ENCODE measurements at places on chromosomes 2 and 18. TPM values are rescaled to one million over a fixed set of nuclear protein-coding genes. Genes with fewer than 3 reads are reported as not detected.

DNA sequence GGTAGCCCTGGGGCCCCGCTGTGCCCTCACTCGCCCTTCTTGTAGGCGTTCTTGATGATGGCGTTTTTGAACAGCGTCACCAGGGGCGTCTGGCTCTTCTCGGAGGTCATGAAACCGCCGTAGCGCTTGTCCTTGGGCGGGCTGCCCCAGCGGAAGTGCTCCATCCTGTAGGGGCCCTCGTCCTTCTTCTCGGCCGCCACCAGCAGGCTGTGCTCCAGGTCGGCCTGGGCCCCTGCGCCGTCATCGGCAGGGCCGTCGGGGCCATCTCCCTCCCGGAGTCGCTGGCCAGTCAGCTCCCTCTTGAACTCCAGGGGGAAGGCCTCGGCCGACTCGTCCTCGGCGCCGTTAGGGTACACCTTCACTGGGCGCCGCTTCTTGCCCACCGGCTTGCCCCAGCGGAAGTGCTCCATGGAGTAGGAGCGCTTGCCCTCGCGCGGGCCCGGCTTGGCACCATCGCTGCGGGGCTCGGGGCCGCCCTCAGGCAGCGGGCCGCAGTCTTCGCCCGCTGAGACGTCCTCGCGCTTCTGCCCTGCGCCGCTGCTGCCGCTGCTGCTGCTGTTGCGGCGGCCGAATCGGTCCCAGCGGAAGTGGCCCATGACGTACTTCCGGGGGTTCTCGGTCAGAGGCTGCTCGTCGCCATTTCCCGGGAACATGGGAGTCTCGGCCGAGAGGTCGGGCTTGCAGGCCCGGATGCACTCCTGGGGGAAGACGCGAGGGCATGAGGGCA, 7.2 kb downstream of the POMC start:
- H3K27me3 ChIP-seq: peaks cover 15% of the 10 kb centered on the region
- H3K36me3 ChIP-seq: no peaks in the 10 kb centered on the region
- peak overlapping the region; percentile 83 for H3K27ac ChIP-seq
- peak; percentile 75 for DNase-seq
- H3K4me1 ChIP-seq: peaks cover 21% of the 10 kb centered on the region

DNA sequence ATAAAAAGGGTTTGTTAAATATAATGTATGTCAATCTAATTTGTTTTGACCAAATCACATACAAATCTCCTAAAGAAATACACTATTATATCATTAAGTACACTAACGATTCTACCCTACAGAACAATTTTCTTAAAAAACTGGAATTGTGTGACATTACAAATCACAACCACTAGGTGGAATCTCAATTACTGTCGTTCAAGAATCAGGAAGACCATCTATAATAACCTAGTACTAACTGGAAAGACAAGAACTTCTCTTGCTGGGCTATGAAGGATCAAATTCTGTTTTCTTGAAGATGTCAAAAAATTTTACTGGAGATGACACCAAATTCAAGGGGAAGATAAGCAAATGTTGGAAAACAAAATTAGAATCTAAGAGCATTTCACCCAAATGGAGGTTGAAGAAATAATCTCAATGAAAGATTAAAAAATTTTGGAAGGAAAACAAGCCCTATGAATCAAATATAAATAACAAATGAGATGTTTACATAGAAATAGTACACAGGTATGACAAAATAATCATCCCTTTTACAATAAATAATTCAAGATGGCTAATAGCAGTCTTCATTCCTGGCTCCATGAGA, 110.9 kb downstream of the STK39 start:
- no peaks in the 10 kb centered on the region for H3K27me3 ChIP-seq
- H3K4me3 ChIP-seq: no peak overlapping the region
- DNase-seq: no peak
- peaks cover 39% of the 10 kb centered on the region for H3K36me3 ChIP-seq
- no peak overlapping the region for H3K27ac ChIP-seq

- no peak for DNase-seq
- H3K4me1 ChIP-seq: no peaks in the 10 kb centered on the region
- H3K4me3 ChIP-seq: no peak overlapping the region
- H3K36me3 ChIP-seq: no peaks in the 10 kb centered on the region
Measured at GRCh38 chr2:113769555-113769954, 13.1 kb upstream of the SLC35F5 start.

DNA sequence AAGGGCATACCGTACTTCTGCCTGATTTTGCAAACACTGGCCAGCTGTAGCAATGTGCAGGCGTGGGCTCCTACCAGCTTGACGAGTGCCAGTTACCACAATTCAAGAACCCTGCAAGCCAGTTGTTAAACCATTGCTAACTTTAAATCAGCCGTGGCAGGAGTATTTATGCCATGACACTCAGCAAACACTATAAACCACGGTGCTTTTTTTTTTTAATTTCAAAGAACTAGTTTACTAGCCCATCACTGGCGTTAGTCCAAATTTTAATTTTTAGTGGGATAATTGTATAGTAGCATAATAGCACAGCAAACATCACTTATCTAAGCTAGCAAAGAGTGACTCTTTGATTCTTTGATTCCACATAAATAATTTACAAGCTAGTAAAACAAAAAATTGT, 111.1 kb downstream of the COL4A4 start:
- H3K27ac ChIP-seq: no peak overlapping the region
- no peaks in the 10 kb centered on the region for H3K36me3 ChIP-seq
- H3K4me3 ChIP-seq: no peak overlapping the region

- no peak for DNase-seq
- H3K27me3 ChIP-seq: peaks cover 12% of the 10 kb centered on the region
- no peak overlapping the region for H3K27ac ChIP-seq
- H3K4me1 ChIP-seq: no peaks in the 10 kb centered on the region
- H3K36me3 ChIP-seq: no peaks in the 10 kb centered on the region
- H3K4me3 ChIP-seq: no peak overlapping the region
Measured at GRCh38 chr2:169082995-169083394, 13.6 kb downstream of the DHRS9 start.

GRCh38 chr2:174826051-174826450, 61.8 kb upstream of the CHRNA1 start:
- H3K36me3 ChIP-seq: no peaks in the 10 kb centered on the region
- H3K27me3 ChIP-seq: no peaks in the 10 kb centered on the region
- no peaks in the 10 kb centered on the region for H3K4me1 ChIP-seq

DNA sequence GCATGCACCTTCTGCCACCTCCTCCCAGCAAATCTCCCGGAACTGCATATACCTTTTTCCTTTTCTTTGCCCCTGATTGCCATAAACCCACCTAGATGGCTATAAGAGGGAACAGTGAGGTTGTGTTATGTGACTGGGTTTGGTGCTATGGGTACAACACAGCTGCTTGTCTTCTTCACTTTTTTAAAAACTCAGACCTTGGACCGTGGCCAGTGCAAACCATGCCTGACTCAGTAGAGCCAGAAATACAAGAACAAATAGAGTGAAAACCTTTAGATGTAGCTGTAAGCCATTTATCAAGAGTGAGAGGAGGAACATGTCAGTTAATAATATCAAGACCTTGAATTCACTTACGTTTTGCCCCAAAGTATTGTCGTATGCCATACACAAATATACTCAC, 267.4 kb upstream of the CHAC2 start:
- H3K36me3 ChIP-seq: no peaks in the 10 kb centered on the region
- DNase-seq: no peak
- no peak overlapping the region for H3K27ac ChIP-seq
- H3K27me3 ChIP-seq: no peaks in the 10 kb centered on the region

DNA sequence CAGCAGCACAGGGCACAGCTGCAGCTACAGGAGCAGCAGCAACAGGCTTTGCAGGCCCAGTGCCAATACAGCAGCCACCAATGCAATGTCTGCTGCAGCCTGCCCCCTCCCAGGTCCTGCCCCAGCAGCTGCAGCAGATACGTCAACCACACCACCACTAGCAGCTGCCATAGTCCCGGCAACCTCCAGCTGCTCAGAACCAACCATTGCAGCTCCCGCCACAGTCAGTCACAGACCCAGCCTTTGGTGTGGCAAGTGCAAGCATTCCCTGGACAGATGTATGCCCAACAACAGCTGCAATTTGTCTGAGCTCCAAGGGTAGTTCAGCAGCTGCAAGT, 53.3 kb upstream of the TUBA3E start:
- DNase-seq: no peak
- no peak overlapping the region for H3K27ac ChIP-seq
- no peaks in the 10 kb centered on the region for H3K36me3 ChIP-seq
- H3K4me1 ChIP-seq: no peaks in the 10 kb centered on the region
- H3K4me3 ChIP-seq: no peak overlapping the region

GCC2 gene
- 38.8 TPM for total RNA-seq

REEP1 gene
- 0.21 TPM for total RNA-seq

ALK gene
- total RNA-seq: not detected

OSR1 gene
- total RNA-seq: not detected

OXER1 gene
- not detected for total RNA-seq
